ENCODE measurements at places on chromosomes 1 and 21. TPM values are rescaled to one million over a fixed set of nuclear protein-coding genes. Genes with fewer than 3 reads are reported as not detected.

The ELF3 gene
- total RNA-seq: 217 TPM

The TIE1 gene
- total RNA-seq: not detected

The ZSWIM5 gene
- total RNA-seq: 0.81 TPM

The DYNLT5 gene
- total RNA-seq: not detected

The HEATR1 gene
- total RNA-seq: 26.6 TPM

The MPL gene
- 0.31 TPM for total RNA-seq

The GJA8 gene
- total RNA-seq: not detected

The SWT1 gene
- 1.6 TPM for total RNA-seq

The KCND3 gene
- not detected for total RNA-seq

The ASCL5 gene
- not detected for total RNA-seq

The CYP4A22 gene
- not detected for total RNA-seq

The LENEP gene
- not detected for total RNA-seq

The DCDC2B gene
- total RNA-seq: not detected

The ZNF678 gene
- 1.6 TPM for total RNA-seq

The GJA9 gene
- total RNA-seq: not detected

The SPRR2F gene
- not detected for total RNA-seq

The PADI1 gene
- total RNA-seq: 1.4 TPM

The CERS2 gene
- 240 TPM for total RNA-seq

The AKR7A3 gene
- 0.18 TPM for total RNA-seq

The VSIG8 gene
- 0.07 TPM for total RNA-seq

The CDK18 gene
- 1.3 TPM for total RNA-seq

The TENT5C gene
- 0.07 TPM for total RNA-seq

The HRNR gene
- not detected for total RNA-seq

The KIF17 gene
- 1.2 TPM for total RNA-seq

The CELSR2 gene
- total RNA-seq: 4.6 TPM

The OR4F29 gene
- not detected for total RNA-seq

The CCDC185 gene
- total RNA-seq: not detected

The ZNF593OS gene
- total RNA-seq: 0.36 TPM

The HSPB7 gene
- total RNA-seq: not detected

The LCE1B gene
- total RNA-seq: not detected

The DUSP12 gene
- total RNA-seq: 46.7 TPM

Measured in A549 treated with RU486 at 1 μM for 4 hours (cell line).